A172 (cell line): ENCODE measurements at places on chromosomes 12 and 14.
A peak's percentile ranks its signal among the peaks of the same experiment; 100 is the strongest.

DNA sequence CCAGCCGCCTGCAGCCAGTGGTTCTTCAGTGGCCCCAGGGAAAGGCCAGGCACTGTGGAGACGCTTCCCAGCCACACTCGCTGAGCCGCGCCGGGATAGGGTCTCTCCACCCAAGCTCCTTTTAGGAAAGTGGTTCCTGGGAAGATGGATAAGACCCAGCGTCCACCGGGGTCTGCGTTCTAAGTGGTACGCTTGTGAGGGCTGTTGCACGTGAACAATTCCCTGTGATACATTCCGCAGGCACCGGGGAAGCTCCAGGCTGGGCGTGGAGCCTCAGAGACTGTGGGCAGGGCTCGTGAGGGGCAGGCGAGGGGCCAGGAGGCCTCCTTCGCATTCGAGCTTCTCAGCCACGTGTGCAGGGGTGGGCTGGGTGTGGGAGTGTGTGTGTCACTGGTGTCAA lies 48.4 kb downstream of the GALNT9 start:
- no peak for DNase-seq

GRCh38 chr12:113860950-113861349 lies 105.2 kb downstream of the RBM19 start:
- peak; percentile 66 for DNase-seq

DNA sequence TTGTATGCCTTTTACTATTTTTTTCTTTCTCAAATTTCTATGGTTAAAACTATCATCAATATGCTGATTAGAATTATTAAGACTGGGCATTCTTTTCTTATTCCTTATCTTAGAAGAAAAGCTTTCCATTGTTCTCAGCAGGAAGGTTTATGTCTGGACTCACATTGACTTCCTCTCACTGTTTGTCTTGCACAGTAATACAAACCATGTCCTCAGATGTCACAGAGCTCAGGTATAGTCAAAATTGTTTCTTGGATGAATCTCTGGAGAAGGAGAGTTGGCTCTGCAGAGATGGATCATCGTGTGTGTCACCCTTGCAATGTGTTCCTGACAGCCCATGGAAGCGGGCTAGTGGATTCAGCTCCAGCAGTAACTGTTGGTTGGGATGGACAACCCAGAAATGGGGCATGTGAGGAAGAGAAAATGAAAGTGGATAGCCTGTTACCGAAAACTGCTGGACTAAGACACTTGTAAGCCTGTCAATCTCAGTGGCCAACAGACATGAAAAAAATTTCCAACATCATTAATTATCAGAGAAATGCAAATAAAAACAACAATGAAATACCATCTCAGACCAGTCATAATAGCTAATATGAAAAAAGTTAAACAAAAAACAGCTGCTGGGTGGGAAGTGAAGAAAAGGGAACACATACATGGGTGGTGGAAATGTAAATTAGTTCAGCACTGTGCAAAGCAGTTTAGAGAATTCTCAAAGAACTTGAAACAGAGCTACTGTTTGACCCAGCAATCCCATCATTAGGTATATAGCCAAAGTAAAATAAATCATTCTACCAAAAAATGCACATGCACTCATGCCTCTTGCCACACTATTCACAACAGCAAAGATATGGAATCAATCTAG lies 967.8 kb downstream of the TMEM121 start:
- no peak for DNase-seq

DNA sequence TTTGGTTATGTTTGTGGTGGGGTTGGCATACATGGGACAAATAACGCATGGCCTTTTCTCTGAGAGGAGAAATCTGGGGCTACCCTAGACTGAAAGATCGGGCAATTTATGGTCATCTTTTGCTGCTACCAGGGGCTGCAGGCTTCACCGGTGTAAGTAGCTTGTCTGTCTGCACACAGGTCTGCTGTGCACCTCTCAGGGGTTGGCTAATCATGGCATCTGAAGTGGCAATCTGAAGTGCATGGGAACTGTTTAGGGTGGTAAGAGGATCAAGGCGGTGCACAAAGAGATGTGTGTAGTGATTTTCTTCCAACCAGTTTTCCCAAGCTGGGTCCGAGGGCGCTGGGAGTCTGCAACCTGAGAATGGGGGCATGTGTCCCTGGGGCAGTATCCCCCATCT lies 141.3 kb downstream of the EMP1 start:
- no peak for DNase-seq

- DNase-seq: no peak
Observed at GRCh38 chr12:71440345-71440762, 756 bp downstream of the LGR5 start.

DNA sequence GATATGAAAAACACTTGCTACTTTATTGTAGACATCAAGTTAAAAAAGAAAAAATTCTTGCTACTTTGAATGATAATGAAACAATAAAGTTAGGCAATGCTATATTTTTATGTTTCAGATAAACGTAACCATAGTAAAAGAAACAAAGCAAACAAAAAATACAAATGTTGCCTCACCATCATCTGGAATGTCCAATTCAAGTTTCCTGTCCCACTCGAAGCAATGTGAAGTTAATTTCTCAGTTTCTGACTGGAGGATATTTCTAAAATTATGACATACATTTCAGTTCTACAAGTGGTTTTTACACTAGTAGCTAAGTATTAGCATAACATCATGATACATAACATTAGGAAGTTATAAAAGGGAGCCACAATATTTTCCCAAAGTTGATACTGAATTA lies 20.9 kb downstream of the DLGAP5 start:
- no peak for DNase-seq

DNA sequence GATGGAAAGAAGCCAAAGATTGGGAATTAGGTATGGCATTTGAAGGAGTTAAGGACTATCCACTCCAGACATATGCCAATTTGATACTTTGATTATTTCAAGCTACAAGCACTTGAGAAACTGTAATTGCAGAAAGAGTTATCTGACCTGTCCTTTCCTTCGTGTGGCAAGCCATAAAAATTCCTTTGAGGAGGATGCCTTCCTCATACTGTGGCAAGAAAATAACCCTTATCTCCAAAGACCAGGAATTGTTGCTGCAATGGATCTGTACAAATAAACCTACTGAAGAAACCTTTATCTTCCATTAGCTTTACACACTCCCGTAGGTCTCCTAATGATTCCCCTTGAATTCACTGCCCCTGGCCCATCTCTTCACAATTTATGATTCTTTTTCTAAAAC lies 165.1 kb upstream of the AMIGO2 start:
- no peak for DNase-seq

GRCh38 chr12:32261638-32262037 lies 137.7 kb upstream of the FGD4 start:
- DNase-seq: no peak

GRCh38 chr12:55912908-55913307 lies 14.8 kb downstream of the PYM1 start:
- no peak for DNase-seq

GRCh38 chr14:89428546-89429198 lies 11.6 kb upstream of the FOXN3 start:
- DNase-seq: no peak

DNA sequence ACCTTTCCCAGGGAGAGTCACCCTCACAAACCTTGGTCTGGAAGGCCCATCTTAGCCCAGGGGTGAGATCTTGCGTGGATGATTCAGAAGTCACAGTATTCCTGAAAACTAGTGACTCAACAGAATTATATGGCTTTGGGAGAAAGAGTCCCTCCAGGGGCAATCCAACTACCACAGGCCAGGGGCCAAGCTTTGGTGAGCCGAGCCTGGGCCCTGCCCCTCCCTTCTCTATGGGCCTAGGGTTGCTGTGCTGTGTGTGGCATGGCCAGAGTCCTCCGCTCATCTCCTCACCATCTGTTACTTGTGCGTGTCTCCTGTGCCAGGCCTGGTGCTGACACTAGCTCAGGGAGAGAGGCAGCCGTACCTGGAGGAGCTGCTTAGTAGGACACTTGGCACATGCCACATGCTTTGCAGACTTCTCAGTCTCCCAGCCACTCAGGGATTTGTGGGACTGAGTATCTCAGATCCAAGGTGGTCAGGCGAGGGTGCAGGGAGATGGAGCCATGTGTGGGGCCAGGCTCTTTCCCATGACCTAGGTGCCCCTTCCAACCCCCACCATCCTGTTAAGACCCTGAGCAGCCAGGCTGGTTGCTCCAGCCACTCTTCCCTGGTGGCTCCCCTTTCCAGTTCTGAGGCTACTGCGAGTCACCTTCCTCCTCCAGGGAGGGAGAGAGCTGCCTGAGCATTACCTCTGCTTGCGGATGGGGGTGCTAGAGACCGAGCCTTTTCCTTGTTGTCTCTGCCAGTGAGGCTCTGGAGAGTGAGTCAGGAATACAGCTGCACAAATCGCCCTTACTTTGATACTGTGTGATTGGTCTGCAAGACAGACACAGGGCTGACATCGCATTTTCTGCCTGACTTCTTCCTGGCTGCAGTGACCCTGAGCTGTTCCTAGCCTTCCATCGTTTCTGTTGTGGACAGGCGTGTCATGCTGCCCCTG lies 94.1 kb downstream of the SLC25A47 start:
- peak; percentile 88 for DNase-seq

- DNase-seq: no peak
Observed at GRCh38 chr12:28776220-28776619, 372.9 kb upstream of the FAR2 start.

GRCh38 chr12:59934486-59934885 lies 338.7 kb downstream of the SLC16A7 start:
- DNase-seq: no peak

GRCh38 chr14:71711125-71711524 lies 221.1 kb upstream of the RGS6 start:
- no peak for DNase-seq

DNA sequence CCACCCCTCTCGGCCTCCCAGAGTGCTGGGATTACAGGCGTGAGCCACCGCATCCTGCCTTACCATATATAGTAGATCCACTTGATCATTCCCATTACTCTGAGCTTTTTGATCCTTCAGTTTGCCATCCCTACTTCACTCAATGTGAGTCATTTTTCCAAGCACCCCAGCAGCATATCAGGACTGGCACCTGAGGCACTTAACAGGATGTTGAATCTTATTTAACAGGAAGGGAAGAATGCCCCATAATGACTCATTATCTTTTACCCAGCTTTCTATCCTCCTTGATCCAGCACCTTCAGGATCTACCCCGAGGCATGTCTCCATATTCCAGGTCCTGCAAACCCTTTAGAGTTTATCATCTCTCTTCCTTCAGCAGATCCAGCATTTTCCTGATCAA lies 84.9 kb upstream of the CMKLR1 start:
- DNase-seq: peak; percentile 23

DNA sequence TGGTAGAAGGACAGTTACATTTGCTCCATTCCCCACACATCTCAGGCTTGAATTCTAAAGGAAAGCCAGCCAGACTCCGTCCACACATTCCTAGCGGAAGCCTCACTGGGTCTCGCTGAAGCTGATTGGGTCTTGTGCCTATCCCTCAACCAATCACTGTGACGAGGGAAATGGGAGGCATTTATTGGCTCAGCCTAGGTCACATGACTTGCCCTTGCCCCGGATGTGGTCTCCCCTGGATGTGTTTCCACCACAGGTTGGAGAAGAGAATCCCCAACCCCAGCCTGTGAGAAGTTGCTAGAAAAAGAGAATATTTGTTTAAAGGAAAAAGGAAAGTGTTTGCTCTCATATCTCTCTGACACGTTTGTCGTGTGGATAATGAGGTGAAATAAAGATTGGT lies 93.4 kb downstream of the C12orf75 start:
- DNase-seq: no peak

GRCh38 chr12:64700532-64700931 lies 58.7 kb downstream of the GNS start:
- DNase-seq: no peak

- DNase-seq: no peak
Observed at GRCh38 chr12:95424271-95424994, 49.5 kb upstream of the METAP2 start.

DNA sequence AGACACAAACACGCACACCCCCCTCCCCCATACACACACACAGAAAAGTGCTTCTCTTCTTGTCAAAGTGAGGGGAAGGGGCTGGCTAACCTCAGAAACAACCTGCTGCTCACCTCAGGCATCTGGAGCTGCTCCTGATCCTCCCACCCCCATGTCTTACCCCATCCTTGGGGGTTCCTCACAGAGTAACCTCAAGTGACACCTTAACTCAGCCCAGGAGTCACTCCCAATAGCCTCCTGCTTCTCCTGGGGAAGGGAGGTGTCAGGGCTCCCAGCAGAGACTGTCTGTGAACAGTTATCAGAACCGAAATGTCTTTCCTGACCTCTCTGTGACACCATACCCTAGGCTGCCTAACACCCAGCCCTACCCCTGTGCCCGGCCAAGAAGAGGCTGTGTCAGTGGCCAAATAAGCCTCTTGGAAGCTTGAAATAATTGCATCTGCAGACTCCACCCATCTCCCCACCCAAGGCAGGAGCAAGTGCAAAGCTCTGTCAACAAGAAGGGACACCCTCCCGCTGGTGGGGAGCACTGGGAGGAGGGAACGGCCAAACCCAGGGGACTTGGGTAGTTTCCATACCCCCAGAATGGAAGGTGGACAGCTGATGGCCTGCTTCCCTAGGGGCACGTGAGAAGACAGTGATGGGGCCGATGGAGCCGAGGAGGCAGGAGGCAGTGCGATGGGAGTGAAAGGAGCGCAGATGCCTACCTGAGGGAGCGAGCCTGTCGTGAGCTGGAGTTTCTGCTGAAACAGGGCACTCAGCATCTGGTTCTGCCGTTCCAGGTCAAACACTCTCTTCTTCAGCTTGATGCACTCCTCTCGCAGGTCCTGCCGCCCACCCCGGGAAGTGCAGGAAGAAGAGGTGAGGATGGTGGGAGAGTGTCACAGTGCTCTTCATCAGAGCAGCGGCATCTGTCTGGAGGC lies 26.8 kb downstream of the NCKAP5L start:
- DNase-seq: no peak

- no peak for DNase-seq
Observed at GRCh38 chr12:526089-526488, 66.3 kb downstream of the B4GALNT3 start.

GRCh38 chr14:99047441-99048031 lies 224.5 kb downstream of the BCL11B start:
- no peak for DNase-seq

DNA sequence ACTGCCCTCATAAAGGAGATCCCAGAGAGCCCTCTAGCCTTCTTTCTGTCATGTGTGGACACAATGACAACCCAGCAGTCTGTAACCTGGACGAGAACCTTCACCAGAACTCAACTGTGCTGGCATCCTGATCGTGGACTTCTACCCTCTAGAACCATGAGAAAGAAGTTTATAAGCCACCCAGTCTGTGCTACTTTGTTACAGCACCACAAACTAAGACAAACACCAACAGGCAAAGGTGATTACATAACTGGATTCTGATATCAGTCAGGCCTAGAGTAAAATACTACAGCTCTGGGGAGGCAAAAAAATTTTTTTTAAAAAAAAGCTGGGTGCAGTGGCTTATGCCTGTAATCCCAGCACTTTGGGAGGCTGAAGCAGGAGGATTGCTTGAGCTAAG lies 18.5 kb downstream of the TM7SF3 start:
- DNase-seq: no peak

GRCh38 chr14:70595443-70596185 lies 4.8 kb downstream of the MED6 start:
- DNase-seq: no peak
